ENCODE measurements at places on chromosomes 7 and 10. TPM values are rescaled to one million over a fixed set of nuclear protein-coding genes. Genes with fewer than 3 reads are reported as not detected.

The METTL27 gene
- total RNA-seq, result 22.1 TPM

GRCh38 chr7:143018931-143019330, 8.0 kb downstream of the OR9A2 start:
- no peaks in the 10 kb centered on the region for H3K27me3 ChIP-seq
- no peak for DNase-seq
- H3K4me3 ChIP-seq, result no peak overlapping the region
- H3K36me3 ChIP-seq, result no peaks in the 10 kb centered on the region

The PNLIPRP1 gene
- total RNA-seq, result not detected

GRCh38 chr10:77643795-77644468, 6.3 kb upstream of the KCNMA1 start:
- DNase-seq, result peak; percentile 56
- H3K4me1 ChIP-seq, result no peaks in the 10 kb centered on the region
- H3K36me3 ChIP-seq, result no peaks in the 10 kb centered on the region
- H3K4me3 ChIP-seq, result no peak overlapping the region
- H3K27ac ChIP-seq, result no peak overlapping the region
- peaks cover 39% of the 10 kb centered on the region for H3K27me3 ChIP-seq

DNA sequence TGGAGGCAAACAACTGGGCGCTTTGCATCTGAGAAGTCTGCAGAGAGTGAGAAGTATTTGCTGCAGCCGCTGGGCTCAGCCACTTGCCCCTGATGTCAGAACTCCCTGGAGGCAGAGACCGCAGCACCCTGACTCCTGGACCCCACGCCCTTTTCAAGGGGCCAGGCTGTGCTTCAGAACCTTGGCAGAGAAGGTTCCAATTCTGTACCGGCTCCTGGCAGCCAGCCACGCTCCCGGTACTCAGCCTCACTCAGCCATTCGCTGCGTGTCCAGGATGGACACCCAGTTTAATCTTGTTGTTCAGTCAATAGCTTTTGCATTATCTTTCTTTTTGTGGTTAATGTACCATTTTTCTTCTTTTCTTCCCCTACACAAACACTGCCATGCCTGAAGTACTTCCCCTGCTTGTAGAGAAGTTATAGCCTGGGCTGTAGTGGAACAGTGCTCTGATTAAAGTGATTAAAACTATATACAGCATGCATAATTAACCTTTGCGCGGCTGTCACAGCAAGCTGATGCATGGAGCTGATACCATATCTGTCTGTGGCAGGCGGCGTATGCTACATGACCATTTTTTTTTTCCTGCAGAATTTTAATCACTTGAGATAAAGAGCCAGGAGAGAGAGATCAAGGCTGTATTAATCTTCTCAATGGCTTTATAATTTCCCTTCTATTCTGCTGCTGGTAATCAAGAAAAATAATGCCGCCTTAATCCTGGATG, 578.5 kb downstream of the SDK1 start:
- DNase-seq, result no peak
- H3K36me3 ChIP-seq, result no peaks in the 10 kb centered on the region

The SERPINE1 gene
- total RNA-seq, result 18.6 TPM

GRCh38 chr10:25820874-25821273, 113.2 kb upstream of the MYO3A start:
- no peaks in the 10 kb centered on the region for H3K36me3 ChIP-seq
- H3K4me3 ChIP-seq, result no peak overlapping the region
- no peak for DNase-seq

GRCh38 chr7:131109011-131109758, 218.5 kb upstream of the MKLN1 start:
- H3K27me3 ChIP-seq, result peaks cover 88% of the 10 kb centered on the region
- peak overlapping the region; percentile 34 for H3K4me3 ChIP-seq
- H3K36me3 ChIP-seq, result no peaks in the 10 kb centered on the region
- peaks cover 29% of the 10 kb centered on the region for H3K4me1 ChIP-seq

DNA sequence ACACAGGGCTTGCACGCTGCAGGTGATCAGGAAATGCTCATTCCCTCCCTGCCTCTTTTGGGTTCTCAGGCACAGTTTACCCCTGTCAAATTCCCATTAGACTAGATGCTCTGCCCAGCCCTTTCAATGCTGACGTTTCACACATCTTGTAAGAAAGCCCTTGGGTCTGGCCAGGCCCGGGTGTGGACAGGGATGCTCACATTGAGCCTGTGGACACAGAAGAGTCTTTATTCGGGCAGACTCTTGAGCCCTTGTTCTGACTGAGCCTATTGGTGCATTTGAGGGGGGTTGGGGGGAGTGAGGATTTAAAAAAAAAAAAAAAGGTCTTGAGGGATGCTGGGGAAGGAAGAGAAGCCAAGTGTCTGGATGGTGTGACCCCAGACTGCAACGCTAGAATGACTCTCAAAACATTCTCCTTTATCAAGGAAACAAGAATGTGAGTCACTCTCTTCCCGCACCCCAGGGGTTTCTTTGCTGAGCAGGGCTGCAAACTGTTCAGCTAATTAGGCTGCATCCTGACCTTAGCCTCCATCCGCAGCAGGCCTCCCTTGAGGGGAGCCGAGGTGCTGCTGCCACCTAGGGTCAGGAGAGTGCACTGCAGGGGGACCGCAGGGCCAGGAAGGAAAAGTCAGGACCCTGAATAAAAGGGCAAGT, 53.6 kb upstream of the TMEM72 start:
- DNase-seq, result peak; percentile 69
- no peaks in the 10 kb centered on the region for H3K27me3 ChIP-seq
- H3K36me3 ChIP-seq, result no peaks in the 10 kb centered on the region
- no peak overlapping the region for H3K4me3 ChIP-seq
- peaks cover 4% of the 10 kb centered on the region for H3K4me1 ChIP-seq

DNA sequence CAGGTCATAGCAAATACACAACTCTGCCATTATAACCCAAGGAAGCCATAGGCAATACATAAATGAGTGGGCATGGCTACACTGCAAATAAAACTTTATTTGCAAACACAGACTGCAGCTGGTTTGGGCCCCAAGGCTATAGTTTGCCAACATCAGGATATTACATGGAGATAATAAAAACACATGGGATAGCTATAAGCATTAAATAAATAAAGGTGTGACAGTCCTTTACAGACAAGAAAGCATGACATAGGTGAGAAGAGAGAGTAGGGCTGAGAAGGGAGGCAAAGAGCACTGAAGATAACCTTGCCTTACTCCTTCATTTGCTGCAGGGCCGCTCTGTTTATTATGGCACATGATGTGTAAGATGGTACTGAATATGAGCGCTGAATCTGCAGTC, 135.1 kb upstream of the GHITM start:
- no peaks in the 10 kb centered on the region for H3K36me3 ChIP-seq
- H3K4me3 ChIP-seq, result no peak overlapping the region
- peaks cover 1% of the 10 kb centered on the region for H3K4me1 ChIP-seq
- H3K27ac ChIP-seq, result no peak overlapping the region
- H3K27me3 ChIP-seq, result no peaks in the 10 kb centered on the region

The ASAH2 gene
- total RNA-seq, result 2.3 TPM

The WNT8B gene
- total RNA-seq, result 0.15 TPM

DNA sequence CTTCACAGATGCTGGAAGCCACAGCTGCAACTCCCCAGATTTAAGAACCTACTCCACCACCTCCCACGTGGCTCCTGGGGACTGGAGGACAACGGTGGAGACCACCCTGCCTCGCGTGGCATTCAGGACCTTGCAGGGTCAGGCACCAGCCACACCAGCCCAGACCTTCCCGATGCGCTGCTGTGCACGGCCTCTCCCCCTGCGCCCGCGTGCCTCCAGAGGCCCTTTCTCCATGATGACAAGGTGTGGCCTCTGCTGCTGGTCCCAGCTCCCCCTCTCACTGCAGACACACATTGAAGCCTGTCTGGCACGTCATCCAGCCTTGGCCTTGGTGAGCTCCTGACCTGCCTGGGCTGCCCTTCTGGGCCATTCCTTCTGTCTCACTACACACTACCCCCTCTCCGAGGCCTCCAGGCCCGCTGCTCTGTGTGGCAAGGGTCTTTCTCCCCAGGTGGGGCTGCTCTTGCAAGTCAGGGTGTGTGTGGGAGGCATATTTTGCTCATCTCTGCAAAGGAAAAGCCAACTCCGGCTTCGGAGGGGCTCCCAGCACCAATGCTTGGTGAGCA, 254.8 kb downstream of the MAD1L1 start:
- no peak for DNase-seq
- no peak overlapping the region for H3K27ac ChIP-seq
- H3K4me1 ChIP-seq, result no peaks in the 10 kb centered on the region
- H3K36me3 ChIP-seq, result peaks cover 5% of the 10 kb centered on the region

The ASZ1 gene
- total RNA-seq, result 0.06 TPM

The MSS51 gene
- 4.1 TPM for total RNA-seq

The COL28A1 gene
- total RNA-seq, result 4.2 TPM

- H3K4me1 ChIP-seq, result peaks cover 5% of the 10 kb centered on the region
- H3K27ac ChIP-seq, result no peak overlapping the region
- H3K36me3 ChIP-seq, result no peaks in the 10 kb centered on the region
- DNase-seq, result no peak
- peaks cover 26% of the 10 kb centered on the region for H3K27me3 ChIP-seq
- H3K4me3 ChIP-seq, result no peak overlapping the region
These were observed 3.1 kb upstream of the SFRP5 start for GRCh38 chr10:97774811-97775294.

The LOXL4 gene
- 3.3 TPM for total RNA-seq

- H3K27me3 ChIP-seq, result no peaks in the 10 kb centered on the region
- no peak for DNase-seq
- H3K4me3 ChIP-seq, result no peak overlapping the region
- H3K4me1 ChIP-seq, result no peaks in the 10 kb centered on the region
These were observed 91.9 kb upstream of the NPY start for GRCh38 chr7:24192053-24192452.

DNA sequence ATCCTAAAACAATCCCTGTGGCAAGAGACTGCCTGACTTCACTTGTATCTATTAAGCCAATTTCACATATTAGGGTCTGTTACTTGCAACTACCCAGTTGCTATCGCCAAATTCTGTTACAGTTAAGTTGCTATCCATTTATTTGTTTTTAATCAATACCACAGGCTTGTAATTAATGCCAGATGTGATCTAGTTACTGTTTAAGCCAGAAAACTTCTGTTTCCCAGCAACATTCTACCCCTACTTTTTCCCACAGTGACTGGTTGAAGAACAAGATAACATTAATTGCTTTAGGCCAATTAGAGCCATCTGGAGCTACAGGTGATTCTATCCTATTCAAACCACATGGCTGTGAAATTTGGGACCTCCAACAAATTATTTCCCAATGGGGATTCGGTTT, 131.3 kb downstream of the ALOX5 start:
- no peak for DNase-seq
- no peak overlapping the region for H3K27ac ChIP-seq
- no peaks in the 10 kb centered on the region for H3K27me3 ChIP-seq
- no peaks in the 10 kb centered on the region for H3K4me1 ChIP-seq
- H3K4me3 ChIP-seq, result no peak overlapping the region

DNA sequence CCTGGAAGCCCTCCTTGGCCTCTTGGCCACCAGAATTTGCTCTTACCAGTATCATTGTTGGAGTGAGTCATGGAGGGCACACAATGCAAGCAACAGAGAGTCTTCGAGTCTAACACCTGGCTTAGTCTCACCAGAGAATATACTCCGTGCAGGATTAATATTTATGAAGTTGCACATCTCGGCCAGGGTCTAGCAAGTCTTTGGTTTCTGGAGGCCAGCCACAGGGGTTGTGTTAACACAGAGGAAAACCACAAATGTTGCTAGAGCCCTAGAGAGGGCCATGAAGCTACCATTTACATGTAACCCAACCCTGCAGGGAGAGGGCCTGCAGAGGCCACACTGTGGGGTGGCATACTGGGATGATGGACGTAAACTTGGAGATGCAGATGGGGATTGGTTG, 71.8 kb downstream of the MTPN start:
- no peaks in the 10 kb centered on the region for H3K27me3 ChIP-seq
- no peak for DNase-seq
- no peaks in the 10 kb centered on the region for H3K4me1 ChIP-seq
- H3K36me3 ChIP-seq, result no peaks in the 10 kb centered on the region

The PNLIP gene
- not detected for total RNA-seq

The GIMAP1 gene
- total RNA-seq, result 9.5 TPM

- DNase-seq, result no peak
- H3K27me3 ChIP-seq, result no peaks in the 10 kb centered on the region
- H3K27ac ChIP-seq, result no peak overlapping the region
- no peak overlapping the region for H3K4me3 ChIP-seq
- no peaks in the 10 kb centered on the region for H3K36me3 ChIP-seq
These were observed 103.8 kb upstream of the AKR1E2 start for GRCh38 chr10:4721999-4722753.

The CPVL gene
- total RNA-seq, result 18.1 TPM

DNA sequence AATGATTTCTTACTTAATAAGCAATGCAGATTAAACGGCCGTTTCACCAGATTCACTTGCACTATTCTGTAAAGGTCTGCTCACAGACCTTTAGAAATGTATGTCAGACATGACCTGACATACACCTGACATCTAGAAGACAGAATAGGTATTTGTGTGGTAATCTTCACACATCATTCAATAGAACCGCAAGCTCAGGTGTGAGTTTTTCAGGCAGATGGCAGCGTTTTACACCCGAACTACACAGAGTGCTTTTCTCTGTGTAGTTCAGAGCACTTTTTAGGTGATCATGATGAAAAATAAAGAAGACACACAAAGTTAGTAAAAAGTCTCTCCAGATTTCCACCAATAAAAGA, 63.2 kb downstream of the PRKCQ start:
- H3K27me3 ChIP-seq, result peaks cover 3% of the 10 kb centered on the region
- no peak for DNase-seq
- no peak overlapping the region for H3K4me3 ChIP-seq

- H3K4me3 ChIP-seq, result no peak overlapping the region
- H3K27me3 ChIP-seq, result no peaks in the 10 kb centered on the region
- no peak for DNase-seq
- no peaks in the 10 kb centered on the region for H3K36me3 ChIP-seq
These were observed 51.5 kb downstream of the HK1 start for GRCh38 chr10:69329721-69330178.

DNA sequence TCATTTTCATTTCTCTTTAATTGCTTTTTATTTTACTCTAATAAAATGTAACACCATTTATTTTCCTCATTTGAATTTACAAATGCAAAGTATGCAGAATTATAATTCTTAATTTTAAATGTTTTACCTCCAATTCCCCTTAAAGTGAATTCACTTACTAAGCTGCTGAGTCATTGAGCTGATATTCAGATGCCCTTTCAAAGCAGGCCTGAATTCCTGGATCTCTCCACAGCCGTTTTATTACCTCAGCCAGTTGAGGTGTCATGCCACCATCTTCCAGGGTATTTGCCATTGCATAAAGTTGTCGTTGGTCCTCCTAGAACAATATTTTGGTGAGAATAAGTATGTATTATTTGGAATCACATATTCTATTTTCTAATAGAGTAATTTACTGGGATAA, 33.2 kb downstream of the GNAT3 start:
- no peaks in the 10 kb centered on the region for H3K4me1 ChIP-seq
- no peaks in the 10 kb centered on the region for H3K27me3 ChIP-seq
- H3K4me3 ChIP-seq, result no peak overlapping the region
- DNase-seq, result no peak
- H3K27ac ChIP-seq, result no peak overlapping the region

- H3K36me3 ChIP-seq, result no peaks in the 10 kb centered on the region
- no peak for DNase-seq
- H3K27ac ChIP-seq, result no peak overlapping the region
These were observed 30.1 kb downstream of the PDZD8 start for GRCh38 chr10:117345143-117345542.

DNA sequence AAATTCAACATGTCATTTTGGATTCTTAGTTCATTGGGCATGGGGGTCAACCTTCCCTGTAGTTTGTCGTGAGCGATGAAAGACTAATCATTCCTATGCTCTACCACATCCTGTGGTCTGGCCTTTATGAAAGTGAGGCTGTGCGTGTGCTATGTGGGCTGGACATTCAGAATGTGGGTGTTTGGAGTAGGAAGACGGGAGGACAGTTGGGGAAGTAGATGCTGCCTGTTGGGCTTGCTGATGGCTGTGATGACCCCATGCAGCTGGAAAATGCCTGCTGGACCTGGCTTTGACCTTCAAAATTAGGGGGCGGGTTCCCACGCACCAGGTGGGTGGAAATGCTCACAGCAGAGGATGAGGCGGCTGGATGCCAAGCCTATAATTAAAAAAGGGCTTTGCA, 90.9 kb upstream of the MKI67 start:
- no peak overlapping the region for H3K4me3 ChIP-seq
- no peak for DNase-seq
- peaks cover 4% of the 10 kb centered on the region for H3K27me3 ChIP-seq

All from lung (tissue), 17 donors.